ENCODE measurements at places on chromosomes 12 and 14.

DNA sequence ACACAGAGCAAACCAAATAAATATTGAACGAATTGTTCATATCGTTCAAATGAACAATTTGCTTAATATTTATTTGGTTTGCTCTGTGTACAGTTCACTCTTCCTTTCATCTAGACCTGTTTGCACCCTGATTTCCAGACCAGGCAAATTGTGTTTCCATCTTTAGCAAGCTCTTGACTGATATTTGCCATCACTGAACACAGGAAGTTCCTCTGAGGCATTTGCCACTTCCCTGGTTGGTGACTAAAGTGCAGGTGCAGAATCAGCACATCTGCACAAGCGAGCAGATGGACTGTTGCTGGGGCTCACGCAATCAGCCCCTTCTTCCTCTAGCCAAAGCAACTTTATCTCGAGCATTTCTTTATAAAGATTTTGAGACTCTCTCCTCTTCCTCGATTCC is 112.9 kb downstream of the DAAM1 start:
- DNase-seq: no peak

- no peak for DNase-seq
Observed at GRCh38 chr14:79911744-79912143, 299.6 kb downstream of the DIO2 start.

GRCh38 chr12:11718768-11719253 is 69.3 kb downstream of the ETV6 start:
- no peak for DNase-seq

DNA sequence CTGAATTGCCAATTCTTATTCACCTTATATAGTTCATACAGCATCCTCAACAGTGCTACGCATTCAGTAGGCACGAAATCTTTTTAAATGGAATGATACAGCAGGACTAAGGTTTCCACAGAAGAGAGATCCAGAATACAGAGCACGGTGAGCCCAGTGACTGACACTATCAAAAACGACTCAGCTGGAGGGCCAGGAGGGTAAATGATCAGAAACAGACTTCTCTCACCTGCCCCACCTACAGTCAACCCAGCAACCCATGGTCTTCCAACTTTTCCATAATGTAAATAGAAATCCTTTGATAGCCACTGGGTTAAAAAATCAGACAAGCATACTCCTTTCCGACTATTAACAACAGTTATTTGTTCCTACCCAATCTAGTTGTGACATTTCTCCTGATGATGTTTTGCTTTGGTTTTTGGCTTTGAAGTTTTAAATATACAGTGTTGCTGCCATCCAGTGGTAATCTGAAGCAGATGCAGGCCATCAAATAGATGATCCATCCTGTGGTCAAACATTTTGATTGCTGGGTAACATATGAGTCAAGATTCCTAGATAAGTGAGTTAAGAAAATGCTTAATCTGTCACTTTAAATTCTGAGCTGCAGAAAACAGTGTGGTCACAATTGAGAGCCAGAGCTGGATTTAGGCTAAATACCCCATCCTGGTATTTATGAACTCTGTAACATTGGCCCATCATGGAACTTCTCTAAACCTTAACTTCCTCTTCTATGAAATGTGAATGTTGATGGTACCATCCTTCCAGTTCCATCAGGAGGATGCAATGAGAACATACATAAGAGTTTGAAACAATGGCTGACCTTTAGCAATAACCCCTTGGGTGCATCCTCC is 42.0 kb downstream of the GPHB5 start:
- DNase-seq: no peak

GRCh38 chr12:93019975-93020630 is 91.0 kb upstream of the EEA1 start:
- no peak for DNase-seq

GRCh38 chr14:104099096-104100041 is 13.9 kb downstream of the ASPG start:
- no peak for DNase-seq

- DNase-seq: no peak
Observed at GRCh38 chr12:15389561-15389960, 67.3 kb downstream of the PTPRO start.

GRCh38 chr12:98748463-98748862 is 103.4 kb downstream of the APAF1 start:
- DNase-seq: no peak

All from iPS DF 6.9 (cell line).